AG20443 (cell line): ENCODE measurements at places on chromosomes 12 and 14.

GRCh38 chr12:9760699-9761418 lies at the start of gene CD69:
Gene CD69 (minus strand): TSS chr12:9760901. CDS start chr12:9760820, 81 bp downstream.
- no peak for DNase-seq

GRCh38 chr12:80100591-80100990 lies 1.3 kb downstream of the OTOGL start:
- DNase-seq, result peak; percentile 15

DNA sequence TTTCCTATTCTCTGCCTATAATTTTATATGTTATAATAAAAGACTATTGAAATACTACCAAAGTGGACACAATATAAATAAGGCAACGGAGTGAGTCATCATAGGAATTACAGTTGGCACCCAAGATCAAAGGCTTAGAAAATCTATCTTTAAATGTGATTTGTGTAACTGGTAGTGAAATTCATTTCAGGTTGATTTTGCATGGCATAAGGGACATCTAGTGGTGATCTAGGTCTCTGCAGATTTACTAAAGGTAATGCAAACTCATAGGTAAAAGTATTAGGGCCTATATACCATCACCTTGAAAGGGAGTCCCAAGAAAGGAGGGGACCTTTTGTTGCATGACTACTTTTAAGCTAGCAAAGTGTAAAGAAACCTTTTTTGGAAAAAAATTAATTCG lies 527.2 kb downstream of the NRXN3 start:
- DNase-seq, result peak; percentile 39

DNA sequence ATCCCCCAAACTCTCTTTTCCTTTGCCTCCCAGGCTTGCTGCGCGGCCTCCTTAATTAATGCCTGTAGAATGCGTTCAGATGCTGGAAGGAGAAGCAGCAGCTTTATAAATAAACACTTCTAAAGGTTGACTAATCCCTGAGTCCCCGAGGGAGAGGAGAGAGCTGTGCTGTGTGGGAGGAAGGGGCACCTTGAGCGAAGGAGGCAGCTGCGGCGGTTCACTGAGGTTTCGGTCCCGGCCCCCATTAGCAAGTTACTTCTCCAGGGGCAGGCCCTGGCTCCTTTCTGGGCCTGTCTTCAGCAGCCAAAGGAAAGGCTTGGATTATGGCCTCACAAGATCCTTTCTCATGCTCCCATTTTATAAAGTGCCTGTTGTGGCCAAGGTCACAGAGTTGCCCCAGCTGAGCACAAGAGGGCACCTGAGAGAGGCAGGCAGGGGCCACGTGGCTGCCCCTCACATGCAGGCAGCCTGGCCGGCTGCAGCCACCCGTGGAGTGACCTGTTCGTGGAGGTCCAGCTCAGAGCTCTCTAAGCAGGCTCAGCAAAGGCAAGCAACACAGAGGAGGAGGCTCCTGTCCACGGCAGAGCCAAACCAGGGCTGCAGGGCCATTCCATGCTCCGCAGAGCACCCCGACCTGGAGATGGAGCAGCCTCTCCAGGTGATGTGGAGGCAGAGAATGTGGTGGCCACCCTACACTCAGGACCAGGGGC lies 15.0 kb upstream of the CACNA2D4 start:
- DNase-seq, result no peak

DNA sequence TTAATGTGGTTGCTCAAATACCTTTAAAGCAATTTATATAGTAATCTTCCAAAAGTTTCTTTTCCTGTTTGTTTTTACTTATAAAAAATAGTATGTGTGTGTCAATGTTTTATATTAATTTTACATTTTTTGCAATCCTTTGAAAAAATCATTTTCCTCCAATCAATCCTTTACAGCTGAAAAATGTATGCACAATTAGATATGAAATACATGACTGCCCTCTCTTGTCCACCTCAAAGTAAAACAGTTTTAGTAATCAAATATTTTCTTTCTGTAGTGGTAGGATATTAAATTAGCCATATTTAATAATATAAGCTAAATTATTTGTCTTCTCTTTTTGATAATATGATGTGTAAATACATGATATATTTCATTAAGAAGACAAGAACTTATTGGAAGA lies 269.9 kb downstream of the ADAMTS20 start:
- DNase-seq, result peak; percentile 23

DNA sequence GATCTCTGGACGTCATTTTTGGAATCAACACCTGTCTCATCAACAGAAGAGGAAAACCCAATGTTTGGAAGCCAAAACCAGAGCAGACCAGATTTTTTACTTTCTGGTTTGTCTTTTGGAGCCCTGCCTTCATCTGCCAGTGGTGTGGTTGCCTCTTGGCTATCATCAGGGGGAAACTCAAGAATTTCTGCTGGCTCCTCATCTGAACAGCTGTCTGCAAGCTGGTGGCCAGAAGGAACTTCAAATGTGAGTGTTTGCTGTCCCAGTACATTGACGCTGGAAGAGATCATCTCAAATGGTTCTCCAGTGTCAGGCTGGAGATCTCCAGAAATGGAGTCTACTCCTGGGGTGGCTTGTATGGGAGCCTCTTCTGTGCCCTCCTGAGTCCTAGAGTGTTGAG lies 13.8 kb downstream of the PLD4 start:
- no peak for DNase-seq

GRCh38 chr14:35378425-35379233 lies 25.9 kb downstream of the NFKBIA start:
- DNase-seq, result no peak

GRCh38 chr14:21258005-21258888 lies 11.0 kb downstream of the HNRNPC start:
- no peak for DNase-seq

DNA sequence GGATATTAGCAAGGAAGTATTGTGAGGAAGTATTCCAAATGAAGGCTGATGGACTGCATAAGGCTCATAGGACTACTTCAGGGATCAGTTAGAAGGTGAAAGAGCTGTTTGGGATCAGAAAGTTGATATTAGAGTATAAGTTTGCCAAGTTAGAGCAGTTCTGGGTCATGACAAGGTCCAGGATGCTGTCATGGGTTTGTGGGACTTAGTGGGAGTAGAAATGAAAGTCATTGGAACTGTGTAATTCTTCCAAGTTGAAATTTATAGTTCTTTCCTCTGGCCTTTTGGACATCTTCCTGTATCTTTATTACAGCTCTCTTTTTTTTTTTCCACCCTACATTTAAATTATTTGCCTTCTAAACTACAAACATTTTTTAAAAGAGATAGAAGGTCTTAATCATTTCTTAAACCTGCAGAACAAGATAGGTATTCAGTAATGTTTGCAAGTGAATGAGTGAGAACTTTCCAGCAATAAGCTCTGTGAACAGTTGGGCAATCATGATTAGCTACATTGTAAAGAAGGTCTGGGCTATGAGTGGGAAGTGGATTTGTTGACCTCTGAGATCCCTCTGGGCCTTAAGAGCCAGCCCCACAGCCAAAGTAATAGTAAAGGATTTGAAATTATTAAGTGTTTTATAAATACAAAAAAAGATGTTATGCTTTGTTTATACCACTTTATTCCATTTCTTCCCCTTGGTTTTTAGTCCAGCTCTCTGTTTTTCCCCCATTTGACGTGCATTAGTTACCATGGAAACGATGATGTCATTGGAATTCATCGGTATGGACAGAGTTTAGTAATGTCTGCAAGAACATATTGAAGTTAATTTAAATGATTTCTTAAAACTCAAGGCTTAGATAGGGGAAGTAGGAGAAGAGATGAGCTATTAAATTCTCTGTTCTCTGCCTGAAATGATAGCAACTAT lies 247.9 kb upstream of the ARHGAP5 start:
- no peak for DNase-seq

GRCh38 chr14:99040052-99040451 lies 231.9 kb downstream of the BCL11B start:
- DNase-seq, result no peak

GRCh38 chr14:77950371-77951063 lies 150.6 kb downstream of the ADCK1 start:
- DNase-seq, result peak; percentile 34

DNA sequence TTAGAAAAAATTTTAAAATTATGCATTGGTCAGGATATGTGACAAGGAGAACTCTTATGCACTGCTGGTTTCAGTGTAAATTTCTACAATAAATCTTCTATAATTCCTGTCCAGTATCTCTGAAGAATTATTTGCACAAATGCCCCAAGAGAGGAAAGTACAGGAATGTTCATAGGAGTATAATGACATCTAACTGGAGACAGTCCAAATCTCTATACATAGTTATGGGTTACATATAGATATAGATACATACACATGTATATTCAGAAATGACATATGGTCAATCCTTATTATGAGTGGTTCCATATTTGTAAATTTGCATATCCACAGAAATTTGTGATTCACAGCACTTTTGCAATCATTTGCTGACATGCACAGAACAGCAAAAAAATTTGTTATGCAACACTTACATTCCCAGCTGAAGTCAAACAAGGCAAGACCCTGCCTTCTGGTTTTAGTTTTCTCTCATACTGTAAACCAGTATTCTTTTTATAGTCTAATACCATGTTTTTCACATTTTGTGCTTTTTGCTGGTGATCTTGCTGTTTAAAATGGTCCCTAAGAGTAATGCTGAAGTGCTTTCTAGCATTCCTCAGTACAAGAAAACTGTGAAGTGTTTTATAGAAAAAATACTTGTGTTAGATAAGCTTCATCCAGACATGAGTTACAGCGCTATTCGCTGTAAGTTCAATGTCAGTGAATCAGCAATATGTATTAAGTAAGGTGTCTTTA lies 103.8 kb downstream of the SLC16A7 start:
- peak; percentile 34 for DNase-seq

- no peak for DNase-seq
These were observed 65.0 kb downstream of the DIO3 start for GRCh38 chr14:101626331-101626730.

GRCh38 chr12:77531912-77532311 lies 298.8 kb upstream of the NAV3 start:
- DNase-seq, result no peak

- DNase-seq, result no peak
These were observed 7.6 kb downstream of the TMED8 start for GRCh38 chr14:77369285-77369684.

DNA sequence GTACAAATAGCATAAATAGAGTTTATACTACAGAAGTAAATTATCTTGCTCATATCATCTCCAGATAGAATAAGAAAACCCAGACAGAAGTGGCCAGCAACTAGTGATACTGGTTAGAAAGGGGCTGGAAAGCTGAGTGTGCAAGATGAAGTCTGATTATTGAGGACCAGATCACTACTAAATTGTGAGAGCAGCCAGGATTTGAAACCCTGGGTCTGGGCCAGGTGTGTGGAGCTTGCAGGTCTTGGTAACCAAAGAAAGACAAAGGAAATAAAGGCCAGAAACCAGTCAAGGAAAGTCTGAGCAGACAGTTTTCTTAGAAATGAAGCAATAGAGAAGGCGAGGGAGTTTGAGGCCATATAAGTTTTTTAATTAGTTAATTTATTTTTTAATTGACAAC lies 611.8 kb downstream of the ETNK1 start:
- DNase-seq, result no peak

DNA sequence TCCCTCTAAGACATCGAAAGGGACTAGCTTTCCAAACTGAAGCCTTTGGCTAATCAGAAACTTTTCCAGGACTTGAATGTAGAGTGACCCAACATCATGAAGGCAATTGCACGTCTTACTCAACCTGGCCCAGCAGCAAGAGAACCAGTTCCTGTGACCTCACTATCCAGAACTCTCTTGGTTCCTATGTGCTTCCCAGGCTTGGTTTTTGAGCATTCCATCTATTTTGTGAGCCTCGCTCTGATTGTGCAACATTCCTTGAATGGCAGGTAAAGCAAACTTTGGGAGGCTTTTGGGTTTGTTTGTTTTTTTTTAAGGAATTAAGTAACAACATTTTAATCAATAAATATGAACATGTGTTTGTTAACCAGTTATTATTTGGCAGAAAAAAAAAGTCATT lies 183.6 kb upstream of the EGLN3 start:
- DNase-seq, result no peak

DNA sequence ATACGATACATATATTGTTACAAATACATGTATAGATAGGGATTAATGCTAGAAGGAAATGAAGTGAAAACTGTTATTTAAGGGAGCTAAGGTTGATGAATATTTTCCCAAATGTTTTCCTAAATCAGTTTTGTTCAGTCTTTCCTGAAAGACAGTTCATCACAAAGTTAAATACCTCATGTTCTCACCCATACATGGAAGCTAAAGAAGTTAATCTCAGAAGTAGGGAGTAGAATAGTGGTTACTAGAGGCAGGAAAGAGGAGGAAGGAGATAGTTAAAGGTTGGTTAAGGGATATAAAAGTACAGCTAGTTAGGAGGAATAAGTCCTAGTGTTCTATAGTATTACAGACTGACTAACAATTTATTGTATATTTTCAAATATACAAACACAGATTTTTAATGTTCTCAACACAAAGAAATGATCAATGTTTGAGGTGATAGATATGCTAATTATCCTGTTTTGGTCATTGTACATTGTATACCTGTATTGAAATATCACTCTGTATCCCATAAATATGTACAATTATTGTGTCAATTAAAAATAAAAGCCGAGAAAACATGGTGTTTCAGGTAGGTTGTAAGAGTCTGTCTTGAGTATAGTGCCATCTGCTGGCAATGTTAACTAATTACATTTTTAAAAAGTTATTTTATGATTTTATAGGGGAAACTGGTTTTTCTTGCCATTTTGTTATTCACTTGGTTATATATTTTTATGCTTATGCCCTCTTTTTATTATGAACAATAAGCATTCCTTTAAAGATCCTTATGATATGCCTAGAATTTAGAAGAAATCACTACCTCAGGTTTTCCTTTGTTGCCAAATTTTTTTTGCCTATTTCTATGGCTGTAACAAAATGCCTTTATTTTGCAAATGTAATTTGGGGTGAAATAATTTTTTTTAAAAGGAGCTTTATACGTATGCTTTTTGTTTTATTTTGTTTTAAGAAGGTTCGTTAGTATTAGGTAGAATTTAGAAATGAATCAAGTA lies 26.9 kb downstream of the ZDHHC17 start:
- DNase-seq, result peak; percentile 31

DNA sequence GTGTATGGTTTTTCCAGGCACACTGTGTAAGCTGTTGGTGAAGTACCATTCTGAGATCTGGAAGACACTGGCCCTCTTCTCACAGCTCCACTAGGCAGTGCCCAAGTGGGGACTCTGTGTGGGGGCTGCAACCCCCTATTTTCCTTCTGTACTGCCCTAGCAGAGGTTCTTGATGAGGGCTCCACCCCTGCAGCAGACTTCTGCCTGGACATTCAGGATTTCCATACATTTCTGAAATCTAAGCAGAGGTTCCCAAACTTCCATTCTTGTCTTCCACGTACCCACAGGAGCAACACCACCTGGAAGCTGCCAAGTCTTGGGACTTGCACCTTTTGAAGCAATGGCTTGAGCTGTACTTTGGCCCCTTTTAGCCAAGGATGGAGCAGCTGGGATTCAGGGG lies 85.2 kb upstream of the PRMT8 start:
- DNase-seq, result no peak

DNA sequence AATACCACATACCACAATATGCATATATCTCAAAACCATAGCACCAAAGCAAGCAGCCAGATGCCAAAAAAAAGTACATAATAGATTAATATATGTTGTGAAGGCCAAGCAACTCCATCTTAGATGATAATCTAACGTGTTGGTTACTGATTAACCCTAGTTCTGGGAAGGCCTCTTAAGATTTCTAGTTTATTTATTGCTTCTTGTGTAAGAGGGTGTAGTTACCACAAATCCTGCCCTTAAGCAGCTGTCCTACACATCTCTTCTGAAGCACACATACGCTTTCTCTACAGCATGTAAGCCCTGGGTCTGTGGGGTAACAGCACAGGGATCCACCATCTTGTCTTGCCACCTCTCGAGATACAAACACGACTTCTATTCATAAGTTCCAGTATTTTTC lies 236.8 kb upstream of the AVPR1A start:
- DNase-seq, result no peak
